ENCODE measurements at places on chromosomes 4 and X. TPM values are rescaled to one million over a fixed set of nuclear protein-coding genes. Genes with fewer than 3 reads are reported as not detected.

DAPP1 gene
- not detected for total RNA-seq

CXCL8 gene
- total RNA-seq: 991 TPM

LEF1 gene
- total RNA-seq: 0.28 TPM

FGF16 gene
- total RNA-seq: 1.3 TPM

TEX11 gene
- total RNA-seq: not detected

VCX2 gene
- total RNA-seq: 0.19 TPM

SYTL5 gene
- total RNA-seq: 1.4 TPM

CWH43 gene
- total RNA-seq: not detected

STPG2 gene
- total RNA-seq: 0.56 TPM

AP1AR gene
- total RNA-seq: 29.6 TPM

IL1RAPL1 gene
- total RNA-seq: 2.3 TPM

BGN gene
- total RNA-seq: 43.9 TPM

DMP1 gene
- total RNA-seq: not detected

PDZD4 gene
- 0.56 TPM for total RNA-seq

BMX gene
- 0.56 TPM for total RNA-seq

GAGE2A gene
- total RNA-seq: not detected

TRIML2 gene
- total RNA-seq: 0.28 TPM

GRXCR1 gene
- total RNA-seq: not detected

FMR1 gene
- 22.8 TPM for total RNA-seq

KCND1 gene
- 0.56 TPM for total RNA-seq

FAM199X gene
- 25.9 TPM for total RNA-seq

SLC7A11 gene
- total RNA-seq: 32.0 TPM

Data from regular cardiac myocyte (primary cell).